ENCODE measurements at places on chromosomes 13 and 19. TPM values are rescaled to one million over a fixed set of nuclear protein-coding genes. Genes with fewer than 3 reads are reported as not detected.

Gene ZSCAN1
- total RNA-seq: not detected

Gene TMPRSS9
- total RNA-seq: 2.5 TPM

Gene NXNL1
- not detected for total RNA-seq

Gene ZFP14
- total RNA-seq: 5.0 TPM

Gene REEP6
- total RNA-seq: 28.8 TPM

Gene DLL3
- total RNA-seq: 0.53 TPM

Gene KCTD15
- 13.4 TPM for total RNA-seq

Gene PRSS57
- not detected for total RNA-seq

Gene ICAM1
- total RNA-seq: 12.8 TPM

Gene NLRP4
- not detected for total RNA-seq

Gene POLR1D
- total RNA-seq: 181 TPM

Gene DPF1
- total RNA-seq: 3.2 TPM

Gene PALM
- 10.8 TPM for total RNA-seq

Gene DAZAP1
- 50.5 TPM for total RNA-seq

Gene COX6B2
- total RNA-seq: not detected

Gene DBP
- 5.5 TPM for total RNA-seq

Gene SYNGR4
- total RNA-seq: not detected

Gene FGF22
- not detected for total RNA-seq

Gene NOP53
- 53.9 TPM for total RNA-seq

Gene ZNF44
- total RNA-seq: 16.6 TPM

Gene PVR
- 43.4 TPM for total RNA-seq

Gene IZUMO4
- total RNA-seq: 0.24 TPM

Gene MCF2L
- 13.7 TPM for total RNA-seq

Gene LPAR6
- total RNA-seq: 24.4 TPM

Gene IGFL2
- not detected for total RNA-seq

Gene SWSAP1
- total RNA-seq: 3.3 TPM

Gene COQ8B
- 10.3 TPM for total RNA-seq

Gene FFAR1
- total RNA-seq: not detected

Gene FFAR2
- total RNA-seq: not detected

Gene IL4I1
- not detected for total RNA-seq

Gene SIGLEC5
- total RNA-seq: not detected

Gene COX7A1
- not detected for total RNA-seq

Gene ZNF865
- total RNA-seq: 1.0 TPM

Gene CEACAM3
- not detected for total RNA-seq

Gene ZNF667
- not detected for total RNA-seq

Measured in HepG2 (cell line).